WERI-Rb-1 (cell line): ENCODE measurements at places on chromosomes 4 and X.

GRCh38 chr4:149211876-149212275, 603.8 kb downstream of the IQCM start:
- DNase-seq = no peak

DNA sequence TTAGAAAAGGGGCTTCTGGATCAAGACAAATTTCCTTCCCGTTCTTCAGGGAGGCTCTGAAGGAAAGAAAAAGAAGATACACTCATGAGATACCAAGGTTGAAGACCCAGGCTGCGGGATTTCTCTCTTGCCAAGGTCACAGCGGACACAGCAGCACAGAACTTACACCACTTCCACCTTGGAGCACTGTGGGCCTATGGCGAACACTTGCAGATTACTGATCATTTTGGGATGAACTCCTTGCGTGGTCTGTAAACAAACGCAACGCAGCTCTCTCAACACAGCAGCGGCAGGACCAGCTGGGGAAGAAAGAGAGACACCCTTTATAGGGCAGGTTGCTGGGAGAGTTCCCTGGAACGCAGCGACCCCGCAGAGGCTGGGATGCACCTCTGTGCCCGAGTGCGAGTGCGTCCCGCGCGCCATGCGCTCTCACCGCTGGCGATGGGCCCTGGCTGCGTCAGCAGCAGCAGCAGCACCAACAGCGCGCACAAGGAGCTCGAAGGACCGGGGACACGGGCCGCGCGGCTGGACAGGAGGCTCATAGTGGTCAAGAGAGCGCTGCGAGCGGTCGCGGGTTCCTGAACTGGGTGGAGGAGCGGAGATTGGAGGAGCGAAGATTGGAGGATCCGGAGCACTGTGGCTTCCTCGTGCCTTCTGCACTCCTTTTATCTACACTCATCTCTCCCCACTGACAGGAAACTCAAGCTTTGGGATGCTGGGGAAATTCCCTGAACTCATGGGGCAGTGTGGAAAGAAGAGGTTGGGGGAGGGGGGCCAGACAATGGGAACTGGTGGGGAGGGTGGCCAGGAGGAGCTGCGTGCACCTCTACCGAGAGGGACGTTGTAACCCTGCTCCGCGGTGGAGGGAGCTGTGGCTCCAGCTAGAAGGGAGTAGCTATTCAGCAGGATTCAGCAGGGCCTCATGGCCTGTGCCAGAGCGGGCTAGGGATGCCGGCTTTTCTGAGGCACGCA, at the start of gene CXCL5:
CXCL5 (minus strand) TSS at position 638 of the 972 bp plus-strand sequence; CDS start at position 542, 96 bp downstream.
- peak; percentile 60 for DNase-seq

DNA sequence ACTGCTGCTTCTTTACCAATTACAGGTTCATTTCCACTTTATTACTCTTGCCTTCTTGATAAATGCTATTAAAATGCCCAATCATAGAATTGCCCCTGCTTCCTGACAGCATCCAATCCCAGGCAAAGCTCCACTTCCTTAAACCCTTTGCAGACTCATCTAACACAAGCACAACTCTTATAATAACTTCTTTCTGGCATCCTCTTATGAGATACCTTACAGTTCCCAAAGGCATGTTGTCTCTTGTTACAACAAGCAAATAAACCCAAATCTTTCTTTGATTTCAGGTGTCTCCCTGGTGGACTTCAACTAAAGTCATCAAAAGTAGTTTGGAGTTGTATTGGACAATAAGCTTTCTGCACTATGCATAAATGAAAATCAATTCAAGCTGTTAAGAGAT, 22.5 kb upstream of the ADH7 start:
- no peak for DNase-seq

- DNase-seq = no peak
These were observed 397.1 kb downstream of the RAB28 start for GRCh38 chr4:13087041-13087440.

- no peak for DNase-seq
These were observed 262.1 kb upstream of the GPC4 start for GRCh38 chrX:133677123-133678063.

GRCh38 chrX:77298790-77299189, 148.4 kb upstream of the FGF16 start:
- DNase-seq = no peak
